Mesothelial cell of epicardium (in vitro differentiated cells): ENCODE measurements at places on chromosomes 12 and 14. TPM values are rescaled to one million over a fixed set of nuclear protein-coding genes. Genes with fewer than 3 reads are reported as not detected.
A peak's percentile ranks its signal among the peaks of the same experiment; 100 is the strongest.

GRCh38 chr12:67070604-67071003 lies 198.6 kb upstream of the CAND1 start:
- no peak for DNase-seq

DNA sequence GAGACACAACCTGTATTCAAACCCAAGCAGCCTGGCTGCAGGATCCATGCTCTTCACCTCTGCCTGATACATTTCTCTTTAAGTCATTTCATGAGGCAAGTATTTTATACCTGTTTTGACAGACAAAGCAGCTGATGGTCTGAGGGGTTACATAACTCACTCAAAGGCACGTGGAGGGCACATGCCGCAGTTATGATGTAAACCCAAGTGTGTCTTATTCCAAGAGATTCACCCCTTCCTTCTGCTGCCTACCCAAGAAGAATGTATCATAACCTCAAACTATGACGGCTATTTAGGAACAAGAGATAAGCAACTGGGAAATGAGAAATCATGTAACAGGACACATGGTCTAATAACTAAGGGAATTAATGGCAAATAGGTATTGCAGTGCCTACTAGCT lies 329.8 kb upstream of the TMPO start:
- DNase-seq: no peak

- DNase-seq: no peak
Observed at GRCh38 chr12:42426746-42427145, 100.8 kb downstream of the PPHLN1 start.

DNA sequence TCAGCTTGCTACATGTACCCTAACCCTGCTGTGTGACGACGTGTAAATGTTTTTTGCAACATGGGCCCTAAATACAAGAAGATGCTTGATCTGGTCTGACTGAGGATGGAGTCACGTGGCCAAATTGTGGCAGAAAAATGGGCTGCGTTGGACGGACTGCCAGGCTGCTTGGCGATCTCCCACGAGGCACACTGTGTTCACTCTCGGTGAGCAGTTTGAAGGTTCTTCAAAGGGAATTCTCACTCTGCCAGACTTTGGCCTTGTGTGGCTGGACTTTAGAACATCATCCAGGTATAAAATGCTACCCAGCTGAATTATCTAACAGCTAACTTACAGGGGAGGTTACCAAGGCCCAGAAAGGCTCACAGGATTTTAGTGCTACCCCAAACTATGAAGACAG lies 85.1 kb downstream of the KDM2B start:
- DNase-seq: no peak

DNA sequence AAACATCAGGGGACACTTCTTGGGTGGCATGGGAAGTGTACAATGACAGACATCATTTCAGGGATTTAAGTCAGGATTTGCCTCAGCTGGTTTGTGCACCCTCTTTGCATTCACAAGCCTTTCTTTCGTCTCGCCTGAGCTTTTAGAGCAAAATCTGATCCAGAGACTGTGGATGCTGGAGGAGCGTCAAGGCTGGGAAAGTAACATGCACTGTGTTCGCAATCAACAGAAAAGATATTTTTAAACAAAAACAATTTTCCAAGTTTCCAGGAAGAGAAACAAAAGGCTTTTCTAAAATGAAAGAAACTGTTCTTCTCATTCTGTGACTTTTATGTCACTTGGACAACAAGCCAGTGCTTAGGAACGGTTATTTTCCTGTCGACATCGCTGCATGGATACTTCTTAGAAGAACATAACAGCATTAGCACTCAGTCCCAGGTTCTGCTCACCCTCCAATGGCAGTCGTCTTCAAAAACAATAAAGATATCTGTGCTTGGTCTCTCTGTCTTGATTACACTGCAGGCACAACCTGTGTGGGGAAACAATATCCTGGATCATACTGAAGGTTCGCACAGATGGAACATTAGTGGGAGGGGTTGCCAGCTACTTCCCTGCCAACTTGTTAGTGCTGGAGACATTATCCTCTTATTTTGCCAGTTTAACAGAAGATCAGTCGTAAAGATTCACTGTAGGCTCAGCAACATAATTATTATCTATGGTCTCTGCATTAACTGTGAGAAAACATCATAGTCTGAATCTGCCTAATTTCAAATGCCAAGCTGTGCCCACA lies 403.3 kb upstream of the ATP2B1 start:
- DNase-seq: no peak

GRCh38 chr14:104514156-104514848 lies 65.3 kb upstream of the C14orf180 start:
- no peak for DNase-seq

GRCh38 chr12:56411781-56412639 lies 37.2 kb downstream of the TIMELESS start:
- DNase-seq: no peak

DNA sequence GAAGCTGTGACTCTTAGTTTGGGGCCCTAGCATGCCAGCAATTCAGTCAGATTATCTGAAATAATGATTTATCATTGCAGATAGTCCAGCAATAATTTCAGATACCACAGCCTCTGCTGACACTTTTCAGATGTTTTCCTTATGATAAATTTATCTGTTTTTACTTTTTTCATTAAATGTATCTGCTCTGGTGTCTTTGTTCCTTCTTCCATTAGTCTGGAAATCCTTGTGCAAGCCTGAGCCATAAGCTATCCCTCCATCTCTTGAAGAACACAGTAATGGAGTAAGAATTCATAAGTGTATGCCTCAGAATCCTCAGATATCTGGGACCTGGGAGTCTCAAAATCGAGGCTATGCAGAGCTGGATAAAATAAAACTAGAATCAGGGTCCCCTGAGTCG lies 146.4 kb upstream of the KRR1 start:
- no peak for DNase-seq

GRCh38 chr12:43436597-43436996 lies 115.4 kb downstream of the ADAMTS20 start:
- no peak for DNase-seq

DNA sequence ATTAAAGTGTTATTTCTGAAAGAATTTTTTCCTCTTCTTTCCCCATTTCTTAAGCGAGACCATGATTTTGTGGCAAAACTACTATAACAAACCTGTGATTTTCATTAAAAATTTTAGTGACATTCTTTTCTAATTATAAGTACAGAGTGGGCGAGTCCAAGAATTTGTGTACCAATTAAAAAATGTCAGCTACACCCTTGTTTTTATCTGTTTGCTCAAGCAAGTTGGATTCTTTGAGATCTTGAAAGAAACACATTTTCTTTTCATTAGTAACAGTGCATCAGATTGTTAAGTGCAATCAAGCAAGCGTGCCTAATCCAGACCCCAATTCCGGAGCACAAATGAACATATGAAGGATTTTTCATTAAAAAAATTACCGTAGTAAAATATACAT lies 338.8 kb upstream of the DDHD1 start:
- DNase-seq: no peak

GRCh38 chr14:68703093-68703492 lies 89.8 kb downstream of the ZFP36L1 start:
- DNase-seq: no peak

DNA sequence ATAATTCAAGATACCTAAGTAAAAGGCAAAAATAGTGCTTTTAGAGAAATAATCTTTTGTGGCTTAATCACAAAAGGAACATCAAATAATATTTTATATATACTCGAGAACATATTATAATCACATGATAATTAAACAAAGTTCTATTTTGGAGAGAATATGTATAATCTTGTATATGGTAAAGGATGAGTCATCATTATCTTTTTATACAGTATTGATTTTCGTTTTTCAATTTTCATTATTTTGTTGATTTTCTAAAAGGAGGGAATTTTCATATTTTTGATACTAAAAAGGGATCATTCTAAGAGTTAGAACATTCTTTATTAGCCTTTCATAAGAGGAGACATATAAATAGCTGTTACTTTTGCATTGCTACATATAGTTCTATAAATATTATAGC lies 77.3 kb upstream of the TTC7B start:
- no peak for DNase-seq

- DNase-seq: peak; percentile 92
Observed at GRCh38 chr14:35534873-35535482, 1.0 kb downstream of the INSM2 start.

GRCh38 chr14:25350802-25351201 lies 300.9 kb upstream of the STXBP6 start:
- no peak for DNase-seq

DNA sequence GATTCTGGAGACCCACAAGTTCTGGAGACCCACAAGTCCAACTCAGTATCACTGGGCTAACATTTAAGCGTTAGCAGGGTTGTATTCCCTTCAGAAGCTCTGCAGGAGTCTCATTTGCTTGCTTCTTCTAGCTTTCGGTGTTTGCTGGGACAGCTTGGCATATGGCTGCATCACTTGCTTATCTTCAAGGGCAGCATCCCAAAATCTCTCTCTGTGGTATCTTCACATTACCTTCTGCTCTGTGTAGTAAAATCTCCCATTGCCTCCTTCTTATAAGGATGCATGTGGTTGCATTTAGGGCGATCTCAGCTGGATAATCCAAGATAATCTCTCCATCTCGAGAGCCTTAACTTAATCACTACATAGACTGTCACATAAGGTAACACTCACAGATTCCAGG lies 7.3 kb upstream of the CNTN1 start:
- DNase-seq: no peak

DNA sequence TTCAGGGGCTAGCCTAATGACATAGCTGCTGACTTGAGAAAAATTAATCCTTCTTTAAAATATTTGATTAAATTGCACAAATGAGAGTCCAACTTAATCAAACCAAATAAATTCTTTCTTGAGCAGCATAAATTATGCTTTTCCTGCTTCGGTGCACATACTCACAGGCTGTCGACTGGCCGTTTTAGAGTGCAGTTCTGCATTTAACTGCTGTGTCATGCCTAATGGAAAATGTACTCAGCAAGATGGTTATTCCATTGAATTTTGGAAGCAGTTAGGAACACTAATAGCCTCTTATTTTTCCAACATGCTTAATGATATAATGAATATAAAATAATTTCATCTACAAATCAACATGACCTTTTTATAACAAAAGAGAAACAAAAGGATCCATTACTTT lies 266.1 kb upstream of the LRIG3 start:
- no peak for DNase-seq

- no peak for DNase-seq
Observed at GRCh38 chr12:101924618-101925017, 47.2 kb downstream of the DRAM1 start.

DNA sequence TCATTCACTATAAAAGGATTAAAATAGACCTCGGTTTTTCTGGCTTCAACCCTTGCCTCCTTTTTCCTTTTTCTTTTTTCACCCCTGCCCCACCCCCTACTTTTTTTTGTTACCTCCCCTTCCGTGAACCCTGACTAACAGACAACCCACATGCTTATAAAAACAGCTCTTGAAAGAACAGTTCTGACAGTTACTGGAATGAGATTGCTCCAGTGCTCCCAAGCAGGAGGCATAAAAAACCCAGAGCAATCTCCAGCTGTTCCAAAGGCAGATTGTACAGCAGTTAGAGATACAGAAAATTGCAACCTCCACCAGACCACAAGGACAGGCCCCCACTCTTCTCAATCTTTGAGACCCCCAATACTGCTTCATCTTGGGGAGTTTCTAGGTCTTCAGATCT lies 29.9 kb upstream of the TMEM260 start:
- no peak for DNase-seq

GRCh38 chr14:68140076-68140741 lies 320.6 kb downstream of the RAD51B start:
- no peak for DNase-seq

DNA sequence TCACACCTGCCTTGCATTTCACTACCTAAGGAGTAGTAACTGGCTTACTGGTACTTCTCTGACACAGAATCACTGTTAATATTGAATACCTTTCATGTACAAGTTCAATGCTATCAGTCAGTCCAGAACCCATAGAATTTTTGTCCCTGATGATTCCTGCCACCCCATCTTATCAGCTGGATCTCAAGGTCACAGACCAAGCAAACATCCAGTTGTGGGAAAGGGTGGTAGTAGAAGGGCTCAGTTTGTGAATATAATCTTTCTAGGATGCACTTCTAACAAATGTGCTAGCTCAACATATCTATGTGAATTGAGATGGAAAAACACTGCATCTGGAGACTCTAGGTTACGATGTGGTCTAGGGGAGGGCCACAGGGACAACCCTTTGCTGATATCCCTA lies 14.1 kb downstream of the PPP1CC start:
- DNase-seq: no peak

DNA sequence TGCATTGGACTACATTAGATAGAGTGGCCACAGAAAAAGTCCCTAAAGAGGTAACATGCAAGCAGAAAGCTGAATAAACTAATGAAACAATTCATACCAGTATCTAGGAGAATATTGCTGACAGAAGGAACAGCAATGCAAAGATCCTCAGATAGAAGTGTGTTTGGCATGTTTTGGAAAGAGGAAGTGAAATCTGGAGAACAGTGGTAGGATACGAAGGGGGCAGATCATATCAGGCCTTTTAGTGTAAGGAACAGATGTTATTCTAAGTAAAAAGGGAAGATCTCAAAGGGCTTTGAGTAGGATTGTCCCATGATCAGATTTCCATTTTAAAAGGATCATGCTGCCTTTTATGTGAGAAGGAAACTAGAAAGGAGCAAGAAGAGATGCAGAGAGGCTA lies 342.9 kb downstream of the PAWR start:
- DNase-seq: no peak

GRCh38 chr14:80653956-80654355 lies 287.6 kb downstream of the CEP128 start:
- DNase-seq: no peak

DNA sequence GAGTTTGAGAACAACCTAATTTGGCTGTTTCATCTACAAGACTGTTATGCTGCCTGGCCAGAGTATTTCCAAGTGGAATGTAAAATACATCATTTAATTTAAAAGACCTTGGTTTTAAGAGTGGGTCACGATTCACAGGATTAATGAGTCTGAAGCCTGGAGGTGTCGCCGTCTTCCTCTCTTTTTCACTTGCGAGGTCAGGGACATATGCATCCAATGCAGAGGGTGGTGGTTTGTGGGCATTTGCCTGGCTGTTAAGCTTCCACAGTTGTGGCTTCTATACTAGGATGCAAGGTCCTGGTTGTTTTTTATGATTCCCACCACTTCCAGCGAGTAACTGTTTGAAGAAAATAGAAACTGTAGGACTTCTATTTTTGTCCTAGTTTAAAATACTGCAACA lies 22.8 kb upstream of the RASSF3 start:
- no peak for DNase-seq

Gene TCL1B
- not detected in 3 replicates for total RNA-seq

Gene KRT82
- not detected in 3 replicates for total RNA-seq

Gene ACAD10
- total RNA-seq: 55.2 to 63.8 TPM (median 57.0 TPM) in 3 replicates

Gene SPX
- not detected in 3 replicates for total RNA-seq

Gene BATF
- 1.4 to 1.8 TPM (median 1.6 TPM) in 3 replicates for total RNA-seq

Gene RNF212B
- total RNA-seq: not detected in 3 replicates

Gene MUCL1
- total RNA-seq: not detected in 3 replicates
